Suppressor macrophage treated with lipopolysaccharide for 1 hour (primary cell): ENCODE measurements at places on chromosomes 2 and 18.

DNA sequence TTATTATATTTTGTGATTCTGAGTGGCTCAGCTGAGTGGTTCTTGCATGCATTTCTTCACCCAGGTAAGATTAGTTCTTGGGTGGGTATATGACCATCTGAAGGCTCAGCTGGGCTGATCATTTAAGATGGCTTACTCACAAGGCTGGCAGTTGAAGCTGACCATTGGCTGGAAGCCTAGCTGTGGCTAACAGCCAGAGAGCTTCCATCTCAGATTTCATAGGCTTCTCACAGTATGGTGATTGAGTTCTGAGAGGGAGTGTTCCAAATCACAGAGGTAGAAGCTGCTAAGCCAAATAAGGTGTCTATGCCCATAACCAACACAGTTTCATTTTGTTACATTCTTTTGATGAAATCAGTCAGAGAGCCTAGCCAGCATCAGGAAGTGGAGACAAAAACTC lies 117.4 kb upstream of the RPRM start:
- no peak for DNase-seq

GRCh38 chr18:9280849-9281248 lies 53.7 kb upstream of the TWSG1 start:
- DNase-seq: no peak

GRCh38 chr2:71223767-71224333 lies 3.1 kb downstream of the PAIP2B start:
- peak; percentile 46 for DNase-seq

- no peak for DNase-seq
Observed at GRCh38 chr18:37985126-37985525, 419.5 kb upstream of the CELF4 start.

GRCh38 chr2:62741127-62741526 lies 35.6 kb downstream of the EHBP1 start:
- no peak for DNase-seq

- no peak for DNase-seq
Observed at GRCh38 chr18:12571630-12572029, 86.3 kb downstream of the SPIRE1 start.

GRCh38 chr18:62277045-62277444 lies 48.1 kb upstream of the TNFRSF11A start:
- DNase-seq: no peak

GRCh38 chr18:2917259-2918047 lies 70.6 kb downstream of the EMILIN2 start:
- no peak for DNase-seq

DNA sequence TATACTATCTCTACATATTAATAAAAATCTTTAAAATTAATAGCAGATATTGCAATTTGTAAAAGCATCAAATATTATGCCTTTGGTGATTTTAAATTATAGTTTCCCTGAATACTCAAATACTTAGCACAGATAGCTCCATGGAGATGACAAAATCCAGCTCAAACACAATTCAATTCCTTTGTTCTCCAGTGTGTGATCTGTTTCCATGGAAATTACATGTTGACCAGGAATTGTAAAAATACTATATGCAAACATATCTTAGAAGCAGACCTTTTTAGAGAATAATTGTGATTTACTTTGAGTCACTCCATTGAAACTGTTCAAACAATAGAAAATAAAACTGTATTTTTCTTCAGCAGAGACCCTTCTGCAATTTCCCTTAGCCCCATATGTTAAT lies 68.3 kb downstream of the FAM161A start:
- DNase-seq: no peak

DNA sequence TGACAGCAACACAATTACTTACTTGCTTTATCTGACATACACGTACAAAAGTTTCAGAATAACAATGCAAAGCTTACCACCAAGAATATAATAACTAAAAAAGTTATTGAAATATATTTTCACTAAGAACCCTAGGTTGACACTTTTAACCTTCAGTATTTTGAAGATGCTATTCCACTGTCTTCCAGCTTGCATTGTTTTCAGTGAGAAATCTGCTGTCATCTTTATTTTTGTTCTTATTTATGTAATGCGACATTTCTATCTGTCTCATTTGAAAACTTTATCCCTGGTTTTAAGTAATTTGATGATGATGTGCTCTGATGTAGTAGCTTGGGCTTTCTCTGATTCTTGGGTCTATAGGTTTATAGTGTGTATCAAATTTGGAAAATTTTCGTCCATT lies 165.0 kb upstream of the SMIM21 start:
- DNase-seq: no peak

DNA sequence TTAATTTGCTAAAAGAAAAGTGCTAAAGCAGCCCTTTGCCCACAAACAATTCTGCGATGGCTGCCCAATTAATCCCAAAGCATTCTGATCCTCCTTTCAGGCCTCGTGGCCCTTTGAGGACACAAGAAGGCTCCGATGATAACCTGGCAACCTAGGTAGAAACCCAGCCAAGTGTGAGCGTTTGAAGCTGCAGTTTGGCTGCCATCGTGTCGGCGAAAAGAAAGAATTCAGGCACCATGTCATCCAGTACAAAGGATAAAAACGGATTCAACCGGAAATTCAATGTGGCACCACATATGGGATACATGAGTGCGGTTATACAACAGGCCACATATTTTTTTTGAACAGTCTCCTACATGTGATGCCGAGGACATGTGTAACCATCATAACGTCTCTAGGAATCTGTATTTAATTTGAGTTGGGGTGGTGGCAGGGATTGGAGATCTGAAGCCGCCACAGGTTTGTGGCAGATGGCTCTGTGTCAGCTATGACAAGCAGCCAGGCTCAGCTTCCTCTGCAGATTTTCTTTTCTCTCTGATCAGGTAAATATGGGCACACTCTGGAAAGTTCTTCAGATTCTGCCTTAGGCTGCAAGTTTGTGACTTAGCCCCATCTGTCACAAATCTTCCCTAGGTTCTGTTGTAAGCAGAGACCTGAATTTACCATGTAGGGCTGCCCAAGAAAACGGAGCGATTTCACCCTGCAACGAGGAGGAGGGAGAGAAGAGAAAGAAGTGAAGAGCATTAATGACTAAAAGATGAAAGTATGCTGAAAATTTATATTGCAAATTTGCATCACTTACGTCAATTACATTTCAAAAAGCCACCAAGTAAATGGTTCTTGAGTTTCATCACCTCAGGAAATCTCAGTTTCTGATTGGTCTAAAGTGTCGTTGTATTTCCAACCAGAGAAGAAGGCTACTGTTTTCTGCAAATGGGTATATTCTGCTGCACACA lies 573.2 kb downstream of the ZEB2 start:
- no peak for DNase-seq

- no peak for DNase-seq
Observed at GRCh38 chr2:109223490-109223889, 94.5 kb downstream of the SH3RF3 start.

GRCh38 chr18:7523772-7524171 lies 43.3 kb upstream of the PTPRM start:
- DNase-seq: no peak

DNA sequence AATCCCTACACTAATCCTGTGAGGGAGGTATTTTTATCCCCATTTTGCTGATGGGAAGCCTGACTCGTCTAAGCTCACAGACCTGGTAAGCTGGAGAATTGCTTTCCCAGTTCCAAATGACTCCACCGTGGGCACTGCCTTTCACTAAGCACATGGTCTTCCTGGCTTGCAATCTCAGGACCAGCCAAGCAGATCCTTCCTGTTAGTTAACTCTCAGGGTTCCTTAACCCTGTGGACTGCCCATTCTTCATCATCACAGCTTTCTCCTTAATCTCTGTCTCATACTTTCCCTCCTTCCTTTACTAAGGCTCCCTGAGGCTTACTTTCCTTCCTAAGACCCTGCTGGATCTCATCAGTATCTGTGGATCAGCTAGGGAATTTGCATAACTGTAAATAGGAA lies 122.2 kb upstream of the ZEB2 start:
- no peak for DNase-seq

DNA sequence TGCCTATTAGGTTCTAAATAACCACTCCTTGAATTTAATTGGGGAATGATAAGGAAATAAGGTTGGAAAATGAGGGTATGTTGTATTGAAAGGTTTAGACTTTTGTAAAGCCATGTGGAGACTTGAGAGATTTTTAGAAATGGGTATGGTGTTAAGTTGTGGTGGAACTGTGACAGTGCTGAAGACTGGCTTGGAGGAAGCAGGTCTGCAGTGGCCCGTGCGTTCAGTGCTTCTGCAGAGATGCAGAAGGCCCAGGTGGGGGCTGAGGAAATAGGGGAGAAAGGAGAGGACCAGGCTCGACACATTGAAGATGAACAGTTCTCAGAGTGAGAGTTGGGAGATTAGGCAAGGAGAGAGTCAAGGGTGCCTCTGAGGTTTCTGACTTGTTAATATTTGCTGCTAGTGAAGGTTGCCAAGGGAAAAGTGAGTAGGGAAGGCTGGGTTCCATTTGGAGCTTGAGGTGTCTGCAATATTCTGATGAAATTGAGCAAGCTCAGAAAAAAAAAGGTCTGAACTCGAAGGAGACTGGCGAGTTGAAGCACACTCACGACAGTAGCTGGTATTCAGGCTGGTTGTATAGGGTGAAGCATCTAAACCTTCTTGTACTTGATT lies 25.5 kb upstream of the SAG start:
- DNase-seq: no peak

DNA sequence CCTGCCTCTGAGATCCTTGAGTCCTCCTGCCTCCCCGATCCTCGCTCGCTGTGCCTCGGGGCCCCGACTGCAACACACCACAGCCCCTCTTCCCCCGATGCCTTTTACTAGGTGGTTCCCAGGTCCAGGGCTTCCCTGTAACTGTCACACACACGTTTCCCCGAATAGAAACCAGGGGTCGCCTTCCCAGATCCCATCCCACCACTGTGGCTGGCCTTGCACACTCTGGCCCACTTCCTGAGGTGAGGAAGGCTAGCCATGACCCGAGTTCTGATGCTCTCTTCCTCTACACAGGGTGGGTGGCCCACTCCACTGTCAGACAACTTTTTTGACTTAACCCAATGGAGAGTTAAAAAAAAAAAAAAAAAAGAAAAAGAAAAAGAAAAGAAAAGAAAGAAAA lies 139.6 kb upstream of the ASB18 start:
- no peak for DNase-seq

DNA sequence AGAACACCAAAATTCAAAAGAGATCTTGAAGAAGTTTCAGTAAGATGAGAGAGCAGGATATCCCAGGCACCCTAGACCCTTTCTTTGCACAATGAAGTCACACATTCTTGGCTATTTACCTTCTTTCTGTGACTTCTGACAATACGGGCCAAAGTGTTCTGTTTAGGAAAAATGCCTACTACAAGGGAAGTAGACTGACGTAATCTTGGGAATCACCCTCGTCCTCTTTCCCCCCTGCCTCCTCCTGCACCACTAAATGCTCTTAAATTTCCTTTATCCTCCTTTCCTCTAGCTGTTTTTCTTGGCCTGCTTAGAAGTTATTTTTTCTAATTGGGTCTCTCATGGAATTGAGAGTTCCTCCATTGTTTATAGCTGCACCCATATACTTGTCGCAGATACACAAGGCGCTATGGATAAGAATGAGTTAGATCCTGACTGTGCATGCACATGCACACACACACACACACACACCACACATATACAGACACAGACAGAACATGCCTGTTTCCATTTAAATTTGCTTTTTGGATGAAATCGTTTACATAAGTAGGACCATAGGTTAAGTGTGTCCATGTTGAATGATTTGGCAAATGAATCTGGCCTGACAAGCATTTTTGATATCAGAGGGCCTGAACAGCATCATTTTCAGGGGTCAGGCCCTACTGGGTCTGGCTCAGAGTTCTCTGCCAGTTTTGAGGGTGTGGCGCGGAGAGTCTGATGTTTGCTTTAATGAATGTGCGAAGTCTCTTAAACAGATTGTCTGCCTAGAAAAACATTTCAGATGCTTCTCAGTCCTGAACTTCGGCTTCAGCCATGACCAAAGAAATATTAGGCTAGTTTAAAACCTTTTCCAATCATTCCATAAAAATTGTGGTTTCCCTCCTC lies 131.9 kb upstream of the NT5C1B start:
- DNase-seq: no peak

DNA sequence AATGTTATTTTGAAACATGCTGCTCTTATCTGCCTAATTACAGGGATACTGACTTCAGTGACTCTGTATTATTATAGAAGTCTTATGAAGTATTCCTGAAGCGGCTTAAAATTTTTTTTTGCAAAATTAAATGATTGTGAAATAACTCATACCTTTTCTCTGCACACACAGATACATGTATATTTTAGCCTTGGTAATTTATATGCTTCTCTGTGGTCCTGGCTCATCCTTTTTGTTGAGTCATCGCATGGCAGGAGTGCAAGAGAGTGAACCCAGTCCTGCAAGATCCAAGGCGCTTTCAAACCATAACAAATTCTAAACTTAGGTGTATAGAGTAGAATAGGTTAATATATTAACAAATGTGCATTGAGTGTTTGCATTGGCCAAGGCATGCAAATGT lies 8.6 kb downstream of the CCNT2 start:
- DNase-seq: no peak

DNA sequence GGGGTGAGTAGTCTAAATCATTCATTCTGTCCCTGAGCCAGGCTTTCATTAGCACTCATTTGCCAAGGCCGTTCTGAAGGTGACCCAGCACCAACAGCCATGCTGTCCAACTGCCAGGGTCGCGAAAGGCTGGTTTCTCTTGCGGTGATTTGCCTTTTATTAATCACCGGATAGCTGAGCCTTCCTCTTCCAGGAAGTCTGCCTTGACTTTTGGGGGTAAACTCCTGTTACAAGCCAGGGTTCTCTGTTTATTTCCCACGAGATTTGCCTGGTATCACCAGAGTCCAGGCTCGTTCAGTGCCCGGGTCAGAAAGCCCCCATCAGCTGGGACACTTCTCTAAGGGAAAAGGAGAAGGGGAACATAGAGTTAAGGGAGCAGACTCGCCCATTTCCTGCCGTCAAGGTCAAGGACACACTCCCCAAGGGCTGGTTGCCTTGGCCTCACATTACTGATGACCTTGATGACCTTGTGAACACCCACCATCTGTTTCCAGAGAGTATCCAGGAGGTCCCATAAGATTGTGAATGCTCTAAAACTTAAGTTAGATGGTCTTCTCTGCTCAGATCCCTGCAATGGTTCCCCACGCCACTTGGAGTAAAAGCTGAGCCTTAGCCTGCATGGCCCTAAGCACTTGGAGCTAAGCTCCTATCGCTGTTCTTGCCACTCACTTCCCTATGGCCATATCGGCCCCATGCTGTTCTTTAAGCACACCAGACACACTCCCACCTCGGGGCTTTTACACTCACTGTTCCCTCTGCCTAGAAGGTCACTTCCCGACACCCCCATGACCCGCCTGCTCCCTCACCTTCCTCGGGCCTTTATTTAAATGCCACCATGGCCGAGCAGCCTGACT lies 118.0 kb upstream of the STPG4 start:
- peak; percentile 33 for DNase-seq

DNA sequence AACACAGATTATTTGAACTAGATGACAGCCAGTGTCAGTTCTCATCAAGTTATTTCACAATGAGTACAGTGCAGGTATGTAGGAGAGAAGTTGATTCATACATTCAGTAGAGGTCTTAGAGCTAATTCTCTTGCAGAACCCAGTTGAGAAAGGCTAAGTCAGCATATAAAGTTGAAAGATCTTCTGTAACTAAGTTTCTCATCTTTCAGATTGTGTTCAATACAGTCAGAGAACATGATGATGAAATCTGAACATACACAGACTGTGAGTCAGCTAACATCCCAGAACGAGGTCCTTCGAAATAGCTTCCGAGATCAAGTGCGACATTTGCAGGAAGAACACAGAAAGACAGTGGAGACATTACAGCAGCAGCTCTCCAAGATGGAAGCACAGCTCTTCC lies 41.9 kb upstream of the LIMS1 start:
- no peak for DNase-seq
